NCI-H2081 treated with DMSO at 0.1 percent for 48 hours (cell line): ENCODE measurements at places on chromosomes 7 and 10.

GRCh38 chr10:74967911-74968666, 141.7 kb downstream of the KAT6B start:
- DNase-seq: peak; percentile 66

- peak; percentile 37 for DNase-seq
Measured at GRCh38 chr7:11760372-11760771, 71.6 kb downstream of the THSD7A start.

- DNase-seq: no peak
Measured at GRCh38 chr10:42544945-42545344, 93.4 kb downstream of the ZNF33B start.

DNA sequence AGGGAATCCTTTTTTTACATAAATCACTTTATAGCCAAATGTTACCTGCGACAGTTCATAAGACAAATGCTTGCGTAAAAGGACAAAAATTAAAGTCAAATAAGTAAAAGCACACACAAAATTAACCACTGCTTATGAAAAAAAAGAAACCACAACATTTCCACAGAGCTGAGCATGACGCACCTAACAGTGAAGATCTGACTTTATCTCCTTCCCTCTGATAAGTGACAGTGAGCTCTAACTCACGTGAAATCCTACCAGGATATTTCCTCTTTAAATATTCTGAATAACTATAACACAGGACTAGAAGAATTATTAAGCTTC, 225.5 kb downstream of the SFMBT2 start:
- no peak for DNase-seq

GRCh38 chr10:35216303-35216905, 89.8 kb downstream of the CREM start:
- no peak for DNase-seq

GRCh38 chr7:74372511-74373111, 81.1 kb upstream of the GTF2IRD1 start:
- DNase-seq: no peak
